Choroid plexus epithelial cell (primary cell): ENCODE measurements at places on chromosomes 3 and 15.

DNA sequence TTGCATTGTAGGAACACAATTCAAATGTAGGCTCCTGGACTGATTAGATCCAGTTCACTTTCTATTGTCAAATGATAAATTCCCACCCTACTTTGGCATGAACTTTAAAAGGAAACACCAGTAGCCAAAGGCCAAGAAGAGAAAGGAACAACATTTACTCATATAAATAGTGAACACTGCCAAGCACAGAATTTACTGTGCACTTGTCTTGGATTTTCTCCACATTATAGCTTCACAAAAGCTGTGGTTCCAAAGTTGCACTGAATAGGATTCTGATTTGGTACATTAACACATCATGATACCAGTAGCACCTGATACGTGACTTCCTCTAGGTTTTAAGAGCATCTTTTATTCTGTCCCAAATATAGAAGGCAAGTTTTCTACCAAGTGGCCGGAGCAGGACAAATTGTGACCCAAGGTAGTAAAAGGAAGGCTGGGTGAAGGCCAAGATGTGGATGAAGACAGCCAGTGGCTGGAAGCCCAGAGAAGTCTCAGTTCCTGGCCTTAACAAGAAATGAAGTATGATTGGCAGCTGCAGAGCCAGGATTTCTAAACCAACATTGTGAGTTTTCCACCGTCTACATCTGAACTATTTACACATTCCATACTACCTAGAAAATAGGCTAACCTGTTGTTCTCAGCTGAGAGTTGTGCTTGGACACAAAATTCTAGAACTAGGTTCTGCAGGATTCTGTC lies 206.7 kb downstream of the THRB start:
- no peak for DNase-seq

DNA sequence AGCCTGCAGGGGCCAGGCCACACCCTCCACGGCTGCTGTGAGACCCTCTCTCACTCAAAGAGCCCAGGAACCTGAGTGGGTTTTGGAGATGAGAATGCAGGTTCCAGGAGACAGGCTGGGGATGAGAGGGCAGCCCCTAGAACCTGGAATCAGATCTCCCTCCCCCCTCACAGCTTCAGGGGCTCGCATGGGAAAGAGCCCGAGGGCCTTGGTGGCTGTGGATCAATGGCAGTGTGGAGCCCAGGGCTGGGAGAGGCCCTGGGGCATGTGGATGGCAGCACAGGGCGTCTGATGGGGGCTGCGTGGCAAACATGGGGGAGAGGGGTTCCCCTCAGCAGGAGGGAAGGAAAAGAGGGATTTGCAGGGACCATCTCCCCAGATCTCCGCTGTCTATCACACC lies 112.8 kb upstream of the RPL32 start:
- no peak for DNase-seq

GRCh38 chr3:145776782-145777408 lies 384.1 kb downstream of the PLOD2 start:
- DNase-seq, result peak; percentile 90

GRCh38 chr15:37695719-37696118 lies 238.7 kb upstream of the TMCO5A start:
- DNase-seq, result peak; percentile 53

GRCh38 chr3:61526308-61526707 lies 35.1 kb upstream of the PTPRG start:
- no peak for DNase-seq

GRCh38 chr15:43920254-43920600 lies 93.4 kb downstream of the WDR76 start:
- no peak for DNase-seq

DNA sequence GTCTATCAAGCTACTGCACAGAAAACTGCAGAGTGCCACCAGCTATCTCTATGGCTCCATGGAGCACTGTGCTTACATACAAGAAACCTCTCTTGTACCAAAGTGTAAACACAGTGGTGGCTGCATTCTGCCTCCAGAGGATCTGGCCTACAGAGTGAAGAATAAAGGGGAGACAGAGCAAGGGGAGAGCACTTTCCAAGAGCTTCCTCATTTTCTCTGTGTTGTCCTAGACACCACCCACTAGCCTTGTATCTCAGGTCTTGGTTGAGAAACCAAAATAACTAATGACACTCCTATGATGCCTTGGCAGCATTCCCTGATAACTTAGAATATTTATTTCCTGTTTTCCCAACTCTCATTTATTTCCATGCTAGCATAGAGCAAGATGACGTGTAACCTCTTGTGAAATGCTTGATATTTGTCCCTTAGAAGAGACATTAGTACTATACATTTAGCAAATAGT lies 56.9 kb upstream of the PHLDB2 start:
- peak; percentile 90 for DNase-seq

GRCh38 chr3:53187430-53187829 lies 26.4 kb downstream of the PRKCD start:
- peak; percentile 33 for DNase-seq
